Cerebellar nuclear complex (tissue), 1 donor: ENCODE measurements at places on chromosomes 3 and 15.

DNA sequence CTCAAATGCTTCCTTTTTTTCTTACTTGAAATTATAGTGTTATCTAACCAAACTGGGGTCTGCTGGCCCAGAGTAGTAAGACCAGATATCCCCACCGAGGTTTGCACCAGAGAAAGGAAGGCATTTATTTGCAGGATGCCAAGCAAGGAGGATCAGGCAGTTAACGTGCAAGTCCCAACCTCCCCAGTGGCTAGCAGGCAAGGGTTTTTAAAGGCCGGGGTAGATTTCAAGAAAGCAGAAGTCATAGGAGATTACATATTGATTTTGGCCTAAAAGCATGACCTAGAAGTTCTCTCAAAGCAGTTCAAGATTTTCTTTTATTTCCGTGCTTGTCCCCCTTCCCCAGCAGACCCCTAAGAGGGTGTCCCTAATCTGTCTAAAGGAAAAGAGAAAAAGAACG, 32.8 kb upstream of the STRIT1 start:
- DNase-seq, result no peak

- no peak for DNase-seq
Observed at GRCh38 chr15:63857461-63857856, 23.7 kb upstream of the HERC1 start.

DNA sequence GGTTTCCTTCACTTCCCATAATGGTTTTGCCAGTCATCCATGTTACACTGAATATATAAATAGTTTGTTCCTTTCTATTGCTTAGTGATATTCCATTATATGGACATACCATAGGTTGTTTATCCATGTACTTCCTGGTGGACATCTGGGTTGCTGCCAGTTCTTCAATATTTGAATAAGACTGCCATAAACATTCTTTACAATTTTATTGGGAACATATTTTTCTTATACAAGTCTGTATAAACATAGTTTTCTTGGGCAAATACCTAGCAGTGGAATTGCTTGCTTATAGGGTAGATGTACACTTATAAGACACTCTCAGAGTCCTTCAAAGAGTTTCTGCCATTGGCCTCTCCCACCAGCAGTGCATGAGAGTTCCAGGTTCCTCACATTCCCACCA, 231.4 kb downstream of the OPA1 start:
- DNase-seq, result no peak

- no peak for DNase-seq
Observed at GRCh38 chr3:111324645-111325044, 217.4 kb upstream of the CD96 start.
